LHCN-M2 (cell line): ENCODE measurements at places on chromosomes 4 and X. TPM values are rescaled to one million over a fixed set of nuclear protein-coding genes. Genes with fewer than 3 reads are reported as not detected.
A peak's percentile ranks its signal among the peaks of the same experiment; 100 is the strongest.

RAPGEF2 gene
- total RNA-seq: 17.2 and 21.9 TPM in 2 replicates

FGB gene
- not detected in 2 replicates for total RNA-seq

FAM184B gene
- not detected in 2 replicates for total RNA-seq

TMEM31 gene
- not detected in 2 replicates for total RNA-seq

TLR10 gene
- total RNA-seq: not detected in 2 replicates

RBM46 gene
- total RNA-seq: 0.06 TPM in 1 of 2 replicates, not detected in the other

HOPX gene
- total RNA-seq: 0.26 and 0.92 TPM in 2 replicates

RHOH gene
- total RNA-seq: 0.75 and 0.90 TPM in 2 replicates

PDGFC gene
- 89.3 and 107 TPM in 2 replicates for total RNA-seq

RFC1 gene
- 31.0 and 34.3 TPM in 2 replicates for total RNA-seq

C4orf50 gene
- not detected in 2 replicates for total RNA-seq

TRIM75 gene
- 0.11 and 0.13 TPM in 2 replicates for total RNA-seq

IBSP gene
- total RNA-seq: not detected in 2 replicates

DNA sequence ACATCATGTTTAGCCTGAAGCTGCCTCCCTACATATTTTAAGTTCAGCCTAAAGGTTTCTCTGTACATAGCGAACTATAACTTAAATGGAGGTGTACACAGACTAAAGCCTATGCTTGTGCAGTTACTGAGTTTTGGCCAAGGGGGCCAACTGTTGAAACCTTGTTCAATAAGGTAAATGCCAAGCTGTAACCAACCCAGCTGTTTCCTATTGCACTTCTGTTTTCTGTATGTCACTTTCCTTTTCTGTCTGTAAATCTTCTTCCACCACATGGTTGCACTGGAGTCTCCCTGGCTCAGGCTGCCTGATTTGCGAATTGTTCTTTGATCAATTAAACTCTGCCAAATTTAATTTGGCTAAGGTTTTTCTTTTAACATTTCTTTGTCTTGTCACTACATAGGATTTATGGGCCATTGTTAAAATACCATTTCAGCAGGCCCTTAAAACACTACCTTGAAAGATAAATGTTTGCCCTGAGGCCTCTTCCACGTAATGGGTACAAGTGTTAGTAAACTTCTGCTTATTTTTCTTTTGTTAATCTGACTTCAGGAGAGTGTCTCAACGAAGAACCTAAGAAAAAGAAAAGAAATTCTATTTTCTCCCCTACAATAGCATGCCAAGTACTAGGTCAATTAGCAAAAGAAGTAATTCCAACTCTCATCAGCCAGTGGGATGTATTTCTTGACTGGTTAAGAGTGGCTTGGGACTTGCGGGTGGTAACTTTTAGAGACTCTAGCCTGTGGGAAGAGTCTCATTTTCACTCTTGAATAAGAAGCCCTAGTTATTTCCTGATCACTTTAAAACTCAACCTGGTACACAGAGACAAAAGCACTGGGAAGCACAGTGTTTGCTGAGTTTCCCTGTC, 45.7 kb upstream of the PRSS12 start:
- no peak for DNase-seq

GRCh38 chrX:15359701-15360100, 24.4 kb upstream of the PIGA start:
- no peak for DNase-seq

DNA sequence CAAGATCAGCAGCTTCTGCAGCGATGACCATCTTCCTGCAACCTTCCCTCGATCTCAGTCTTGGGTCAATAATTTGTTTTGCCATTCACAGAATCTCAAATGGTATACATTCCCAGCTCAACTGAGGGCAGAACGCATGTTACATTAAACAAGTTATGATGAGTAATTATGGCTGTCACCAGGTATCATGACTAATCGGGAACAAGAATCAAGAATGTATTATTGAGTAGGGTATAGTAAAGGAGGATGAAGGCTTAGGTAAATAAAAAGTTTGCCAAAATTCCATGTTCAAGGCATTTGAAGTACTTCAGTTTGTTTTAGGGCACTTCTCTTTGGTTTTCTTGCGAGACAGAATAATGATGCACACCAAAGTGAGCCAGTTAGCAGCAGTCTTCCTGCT, 194.1 kb downstream of the SH2D1A start:
- DNase-seq: no peak

- DNase-seq: no peak
Measured at GRCh38 chr4:123616951-123617461, 220.4 kb downstream of the SPRY1 start.

DNA sequence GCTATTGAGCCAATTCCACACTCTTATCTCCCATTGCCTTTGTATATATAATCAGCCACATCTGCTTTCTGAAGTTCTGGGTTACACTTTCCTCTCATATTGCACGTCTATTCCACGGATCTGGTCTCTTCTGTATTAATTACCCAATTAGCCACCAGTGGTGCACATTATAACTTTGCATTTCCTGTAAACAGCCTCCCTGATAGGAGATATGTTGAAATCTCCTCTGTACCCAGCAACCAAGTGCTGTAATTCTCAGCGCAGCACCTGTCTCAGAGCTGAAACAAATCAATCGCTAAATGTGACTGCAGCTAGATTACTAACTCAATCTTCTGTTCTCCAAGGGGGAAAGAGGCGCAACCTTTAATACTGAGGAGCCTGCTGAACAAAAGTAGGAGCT, 326.4 kb downstream of the SLITRK2 start:
- no peak for DNase-seq

DNA sequence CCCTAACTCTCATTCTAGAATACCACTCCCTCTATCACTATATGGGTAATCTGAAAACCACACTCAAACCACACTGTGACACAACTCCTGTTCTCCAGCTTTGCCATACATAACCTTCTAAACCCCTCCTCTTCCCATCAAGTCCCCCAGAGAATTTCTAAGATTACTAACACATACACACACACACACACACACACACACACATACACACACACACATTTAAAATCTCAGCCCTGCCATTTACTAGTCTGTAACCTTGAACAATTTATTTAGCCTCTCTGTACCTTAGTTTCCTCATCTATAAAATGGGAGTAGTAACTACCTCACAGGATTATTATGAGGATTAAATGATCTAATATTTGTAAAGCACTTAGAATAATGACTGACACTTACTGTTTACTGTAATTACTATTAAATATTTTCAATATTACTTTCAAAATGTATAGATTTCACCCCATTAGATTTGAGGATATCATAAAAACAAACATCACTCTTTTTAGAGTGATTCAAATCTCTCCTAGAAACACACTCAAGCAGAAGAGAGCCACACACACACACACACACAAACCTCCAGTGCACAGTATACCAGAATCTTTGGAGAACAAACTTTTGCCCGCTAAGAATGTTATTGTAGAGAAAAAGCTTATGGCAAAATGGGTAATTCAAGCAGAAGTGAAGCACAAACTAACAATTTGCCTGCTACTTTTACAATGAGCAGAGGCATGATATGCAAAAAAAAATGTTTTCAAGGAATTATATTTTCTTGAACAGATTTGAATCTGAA, 3.8 kb downstream of the ANKRD50 start:
- peak; percentile 41 for DNase-seq

- DNase-seq: peak; percentile 13
Measured at GRCh38 chr4:16079046-16079445, 4.8 kb downstream of the PROM1 start.

GRCh38 chrX:148161701-148162100, 180.6 kb downstream of the FMR1NB start:
- DNase-seq: no peak

GRCh38 chr4:12703036-12703435, 781.1 kb downstream of the RAB28 start:
- DNase-seq: no peak

DNA sequence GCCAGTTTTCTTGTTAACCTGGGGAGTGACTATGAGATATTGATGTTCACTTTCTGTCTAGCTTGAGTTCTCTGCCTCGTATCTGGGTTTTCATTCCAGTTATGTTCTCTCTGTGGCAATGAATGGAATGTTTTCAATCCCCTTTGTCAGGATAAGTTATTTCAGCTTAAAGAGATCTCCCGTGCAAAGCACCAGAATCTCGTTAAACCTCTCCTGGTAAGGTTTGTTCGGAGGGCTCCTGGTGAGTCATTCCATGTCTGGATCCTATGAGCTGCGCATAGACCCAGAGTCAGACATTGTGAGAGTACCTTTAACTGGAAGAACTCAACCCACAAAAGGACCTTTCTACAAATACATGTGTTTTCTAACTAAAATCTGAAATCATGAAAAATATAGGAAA, 51.0 kb downstream of the KDR start:
- DNase-seq: no peak

- DNase-seq: peak; percentile 30
Measured at GRCh38 chrX:134849390-134849789, 141.4 kb upstream of the SMIM10 start.

DNA sequence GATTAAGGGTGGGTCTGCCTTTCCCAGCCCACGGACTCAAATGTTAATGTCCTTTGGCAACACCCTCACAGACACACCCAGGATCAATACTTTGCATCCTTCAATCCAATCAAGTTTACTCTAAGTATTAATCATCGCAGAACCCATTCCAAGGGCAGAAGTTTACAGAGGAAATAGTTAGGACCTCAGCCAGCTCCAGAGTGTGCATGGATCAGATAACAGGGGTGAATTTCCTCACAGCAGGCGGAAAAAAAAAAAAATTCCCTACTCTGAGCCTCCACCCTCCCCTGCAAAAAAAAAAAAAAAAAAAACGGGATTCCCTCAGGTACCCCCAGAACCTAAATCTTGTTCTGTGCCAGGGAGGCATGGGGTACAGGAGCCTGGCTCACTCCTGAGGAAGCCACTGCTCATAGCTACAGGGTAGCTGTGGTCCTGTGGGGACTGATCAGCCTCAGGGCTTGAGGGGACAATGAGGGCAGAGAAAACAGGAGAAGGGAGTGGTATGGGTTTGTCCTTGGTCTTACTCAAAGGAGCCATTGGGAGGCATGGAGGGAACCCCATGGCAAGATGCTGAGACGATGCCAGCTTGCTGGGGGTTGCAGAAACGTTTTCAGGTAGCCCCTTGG, 113.0 kb downstream of the DHRSX start:
- no peak for DNase-seq

- no peak for DNase-seq
Measured at GRCh38 chr4:100061835-100062234, 111.8 kb upstream of the H2AZ1 start.

- no peak for DNase-seq
Measured at GRCh38 chr4:15848191-15848842, 70.2 kb downstream of the CD38 start.

- DNase-seq: peak; percentile 45
Measured at GRCh38 chr4:13399257-13399656, 84.9 kb downstream of the RAB28 start.

- no peak for DNase-seq
Measured at GRCh38 chr4:25803720-25804225, 59.0 kb downstream of the SEL1L3 start.

DNA sequence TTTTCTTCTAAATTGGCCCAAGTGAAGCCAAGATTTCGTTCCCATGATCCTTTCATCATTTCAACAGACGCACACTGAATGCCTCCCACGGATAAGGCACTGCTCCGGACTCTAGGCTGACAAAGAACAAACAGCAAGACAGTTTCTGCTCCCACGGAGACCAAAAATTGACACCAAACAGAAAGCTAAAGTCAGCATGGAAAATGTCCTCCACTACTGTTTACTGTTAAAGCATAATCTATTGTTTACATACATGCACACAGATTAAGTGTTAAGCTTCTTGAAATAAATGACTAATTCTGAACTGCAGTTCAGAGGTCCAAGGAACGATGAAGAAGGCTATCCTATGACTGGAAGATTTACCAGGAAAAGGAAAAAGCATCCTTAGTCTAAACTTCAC, 199.6 kb downstream of the AASDH start:
- no peak for DNase-seq

GRCh38 chr4:1209821-1210220, 37.4 kb upstream of the SPON2 start:
- DNase-seq: peak; percentile 32

- DNase-seq: no peak
Measured at GRCh38 chr4:40506066-40506465, 123.6 kb downstream of the RBM47 start.

DNA sequence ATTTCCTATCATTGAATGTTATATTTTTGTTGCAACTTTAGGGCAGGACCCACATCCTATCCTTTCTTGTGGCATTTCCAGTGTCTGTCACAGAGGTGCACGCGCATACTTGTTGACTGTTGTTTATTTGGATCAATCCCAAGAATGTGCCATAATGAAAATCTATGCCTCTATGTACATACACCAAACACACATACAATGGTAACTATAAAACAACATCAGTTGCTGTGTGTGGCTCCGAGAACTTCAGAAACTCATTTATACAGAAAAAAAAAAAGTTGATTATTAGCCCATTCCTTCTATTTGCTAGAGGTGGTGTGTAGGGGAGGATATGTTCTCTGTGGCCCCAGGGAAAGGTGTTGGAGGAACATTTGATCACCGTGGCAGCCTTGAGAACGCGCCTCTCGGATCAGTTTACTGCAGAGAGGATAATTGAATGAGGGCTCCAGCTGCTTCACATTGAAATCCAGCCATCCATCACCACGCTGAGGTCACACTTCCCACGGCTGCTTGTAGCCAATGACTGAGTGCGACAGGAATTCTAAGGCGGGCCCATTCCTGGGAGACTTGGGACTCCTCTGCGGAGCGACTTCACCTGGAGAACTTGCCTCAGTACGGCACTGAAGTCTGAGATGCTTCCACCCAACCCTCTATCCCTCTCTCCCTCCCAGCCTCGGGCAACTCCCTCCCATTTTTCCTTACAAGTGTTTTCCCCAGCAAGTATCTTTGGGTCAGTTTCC, 19.5 kb downstream of the SMPX start:
- peak; percentile 38 for DNase-seq

DNA sequence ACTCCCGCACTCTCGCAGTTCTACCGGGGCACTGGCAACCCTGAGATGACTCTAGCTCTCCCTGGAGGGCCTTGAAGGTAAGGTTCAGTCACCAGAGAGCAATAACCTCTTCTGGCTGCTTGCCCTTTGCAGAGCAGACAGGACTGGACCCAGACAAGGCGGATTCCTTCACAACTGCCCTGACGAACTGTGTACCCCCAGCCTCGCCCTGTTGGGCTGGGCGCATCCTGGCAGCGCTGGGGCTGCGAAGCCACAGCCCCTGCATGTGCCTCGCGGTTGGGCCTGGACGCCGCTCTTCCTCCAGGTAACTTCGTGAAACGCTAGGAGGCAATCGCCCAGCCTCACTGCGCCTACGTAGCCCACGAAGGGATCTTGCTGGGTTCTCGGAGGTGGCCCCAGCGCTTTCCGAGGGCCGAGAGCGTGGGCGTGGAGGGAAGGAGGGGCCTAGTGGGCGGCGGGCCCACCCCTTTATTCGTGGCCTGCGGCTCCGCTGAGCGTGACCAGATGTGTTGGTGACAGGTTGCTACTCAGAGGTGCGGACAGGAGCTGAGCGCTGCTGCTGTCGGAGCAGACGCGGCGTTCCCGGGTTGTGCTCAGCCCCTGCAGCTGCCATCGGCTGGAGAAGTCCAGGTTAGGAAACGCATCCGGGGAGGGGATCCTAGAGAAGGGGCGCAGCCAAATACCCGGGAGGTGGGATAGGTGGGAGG, 1.9 kb upstream of the MAMLD1 start:
- peak; percentile 10 for DNase-seq

DNA sequence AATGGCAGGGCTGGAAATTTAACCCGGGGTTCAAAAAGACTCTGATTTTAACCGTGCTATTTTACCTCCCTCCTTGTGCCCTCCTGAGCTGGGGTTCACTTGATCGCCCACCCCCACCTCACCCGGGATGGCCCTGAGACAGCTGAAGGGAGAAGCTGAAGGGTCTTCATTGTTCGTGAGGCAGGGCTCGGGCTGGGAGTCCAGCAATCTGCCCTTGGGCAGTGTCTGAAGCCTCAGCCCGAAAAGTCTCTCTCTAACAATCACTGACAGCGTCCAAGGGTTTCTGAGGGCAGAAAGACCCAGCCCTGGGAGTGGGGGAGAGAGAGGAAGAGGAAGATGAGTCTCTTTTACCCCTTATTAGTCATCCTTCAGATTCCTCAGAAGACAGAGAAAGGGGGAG, 39.4 kb upstream of the PHOX2B start:
- no peak for DNase-seq
